ENCODE measurements at places on chromosomes 6 and 20.

DNA sequence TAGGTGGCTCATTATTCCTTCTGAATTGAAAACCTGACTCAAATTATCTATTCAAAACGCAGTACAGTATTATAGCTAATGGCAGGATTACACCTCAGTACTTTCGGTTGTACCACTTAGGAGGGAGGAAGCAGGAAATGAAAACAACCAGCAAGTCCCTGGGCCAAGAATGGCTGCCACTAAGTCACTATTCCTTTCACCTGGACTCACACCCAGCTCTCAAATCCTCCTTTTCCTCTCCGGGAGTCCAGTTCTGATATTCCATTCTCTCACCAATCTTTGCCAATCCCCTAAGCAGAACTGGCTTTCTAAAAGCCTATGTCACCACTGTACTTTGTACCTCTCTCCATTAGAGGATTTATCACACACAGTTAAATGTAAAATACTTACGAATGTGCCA lies 20.6 kb downstream of the TMEM242 start:
- peak; percentile 95 for DNase-seq

DNA sequence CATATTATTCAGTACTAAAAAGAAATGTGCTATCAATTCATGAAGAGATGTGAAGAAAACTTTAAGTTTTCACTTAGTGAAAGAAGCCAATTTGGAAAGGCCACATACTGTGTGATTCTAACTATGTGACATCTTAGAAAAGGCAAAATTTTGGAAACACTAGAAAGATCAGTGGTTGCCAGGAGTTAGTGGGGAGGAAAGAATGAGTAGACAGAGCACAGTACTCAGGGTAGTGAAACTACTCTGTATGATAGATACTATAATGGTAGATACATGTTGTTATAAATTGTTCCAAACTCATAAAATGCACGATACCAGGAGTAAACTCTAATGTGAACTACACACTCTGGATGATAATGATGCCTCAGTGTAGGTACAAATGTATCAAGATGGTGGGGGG lies 14.2 kb downstream of the NCOA3 start:
- DNase-seq = no peak

GRCh38 chr6:14197118-14197517 lies 79.5 kb downstream of the CD83 start:
- DNase-seq = no peak

- no peak for DNase-seq
These were observed 231.2 kb upstream of the FOXQ1 start for GRCh38 chr6:1080453-1081337.

DNA sequence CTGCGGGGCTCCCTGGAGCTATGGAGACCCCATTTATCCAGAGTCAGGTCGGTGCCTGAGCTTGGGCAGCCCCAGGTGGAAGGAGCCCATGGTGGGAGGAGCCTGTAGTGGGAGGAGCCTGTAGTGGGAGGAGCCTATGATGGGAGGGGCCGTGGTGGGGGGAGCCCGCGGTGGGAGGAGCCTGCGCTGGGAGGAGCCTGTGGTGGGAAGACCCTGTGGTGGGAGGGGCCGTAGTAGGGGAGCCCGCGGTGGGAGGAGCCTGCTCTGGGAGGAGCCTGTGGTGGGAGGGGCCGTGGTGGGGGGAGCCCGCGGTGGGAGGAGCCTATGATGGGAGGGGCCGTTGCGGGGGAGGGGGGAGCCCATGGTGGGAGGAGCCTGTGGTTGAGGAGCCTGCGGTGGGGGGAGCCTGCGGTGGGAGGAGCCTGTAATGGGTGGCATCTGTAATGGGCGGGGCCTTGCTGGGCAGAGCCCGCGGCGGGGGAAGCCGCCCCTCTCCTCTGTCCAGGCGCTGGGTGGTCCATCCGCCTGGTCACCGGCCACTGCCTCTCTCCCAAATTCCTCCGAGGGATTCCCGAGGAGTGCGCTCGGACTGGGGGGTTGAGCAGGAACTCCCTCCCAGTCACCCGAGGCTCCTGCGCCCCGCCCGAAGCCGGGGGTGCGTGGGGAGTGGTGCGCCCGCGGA lies 567 bp upstream of the FNDC11 start:
- DNase-seq = no peak

DNA sequence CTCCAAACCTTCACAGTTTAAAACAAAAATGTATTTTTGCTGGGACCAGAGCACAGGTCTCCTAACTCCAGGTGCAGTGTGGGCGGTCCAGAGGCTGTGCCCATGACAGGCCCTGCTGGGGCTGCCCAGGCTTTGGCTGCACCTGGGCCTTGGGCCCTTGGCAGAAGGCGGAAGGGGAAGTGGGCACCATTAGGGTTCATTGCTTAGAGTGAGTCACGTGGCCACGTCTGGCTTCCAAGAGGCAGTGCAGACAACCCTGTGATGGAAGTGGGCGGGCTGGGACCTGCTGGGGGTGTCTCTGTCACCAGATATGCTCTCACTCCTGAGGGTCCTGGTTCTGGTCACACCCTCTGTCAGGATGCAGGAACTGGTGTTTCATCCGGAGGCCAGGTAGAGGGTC lies 302.2 kb downstream of the QKI start:
- no peak for DNase-seq

GRCh38 chr20:63223121-63223825 lies 7.3 kb upstream of the YTHDF1 start:
- DNase-seq = no peak

DNA sequence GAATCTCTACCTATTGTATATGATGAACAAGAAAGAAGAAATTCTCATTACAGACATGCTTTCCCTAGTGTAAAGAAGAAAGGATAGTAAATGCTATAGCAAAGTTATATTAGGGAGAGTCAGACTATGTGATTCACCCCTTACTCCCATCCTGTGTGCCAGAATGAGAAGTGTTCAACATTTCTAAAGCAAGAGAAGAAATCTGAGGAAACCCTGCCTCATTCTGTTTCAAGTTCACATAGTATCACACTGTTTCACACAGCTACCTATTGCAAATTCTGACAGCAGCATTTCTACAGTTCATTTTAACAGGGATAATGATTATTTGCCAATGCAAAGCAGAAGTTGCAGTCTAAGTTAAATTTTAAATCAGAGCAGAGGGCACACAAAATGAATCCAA lies 267.2 kb upstream of the TCF21 start:
- no peak for DNase-seq

- DNase-seq = no peak
These were observed at the start of gene BMP5 for GRCh38 chr6:55875400-55875799. Gene BMP5, minus strand, starts transcription at chr6:55875590. Its CDS starts 725 bp downstream, at chr6:55874865.
